DMS153 (cell line): ENCODE measurements at places on chromosomes 16 and 17.
A peak's percentile ranks its signal among the peaks of the same experiment; 100 is the strongest.

GRCh38 chr17:77645072-77646045, 313.1 kb upstream of the TNRC6C start:
- no peak for DNase-seq

- DNase-seq, result no peak
Measured at GRCh38 chr17:2022647-2023240, 2.4 kb downstream of the RTN4RL1 start.

GRCh38 chr17:79081571-79082276, 7.1 kb downstream of the ENGASE start:
- no peak for DNase-seq

GRCh38 chr17:74297941-74298340, 23.9 kb downstream of the DNAI2 start:
- no peak for DNase-seq

- DNase-seq, result no peak
Measured at GRCh38 chr16:88349903-88350900, 32.6 kb upstream of the ZNF469 start.

- peak; percentile 77 for DNase-seq
Measured at GRCh38 chr17:28854457-28855335, at the start of gene ERAL1. Gene ERAL1, plus strand, starts transcription at chr17:28855016. Its CDS starts 19 bp downstream, at chr17:28855035.

DNA sequence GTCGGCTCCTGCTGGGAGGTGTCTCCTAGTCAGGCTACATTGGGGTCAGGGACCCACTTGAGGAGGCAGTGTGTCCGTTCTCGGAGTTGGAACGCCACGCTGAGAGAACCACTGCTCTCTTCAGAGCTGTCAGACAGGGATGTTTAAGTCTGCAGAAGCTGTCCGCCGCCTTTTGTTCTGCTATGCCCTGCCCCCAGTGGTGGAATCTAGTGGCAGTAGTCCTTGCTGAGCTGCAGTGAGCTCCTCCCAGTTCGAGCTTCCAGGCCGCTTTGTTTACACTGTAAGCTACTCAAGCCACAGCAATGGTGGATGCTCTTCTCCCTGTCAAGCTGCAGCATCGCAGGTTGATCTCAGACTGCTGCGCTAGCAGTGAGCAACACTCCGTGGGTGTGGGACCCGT, 36.0 kb downstream of the ITFG1 start:
- DNase-seq, result no peak

DNA sequence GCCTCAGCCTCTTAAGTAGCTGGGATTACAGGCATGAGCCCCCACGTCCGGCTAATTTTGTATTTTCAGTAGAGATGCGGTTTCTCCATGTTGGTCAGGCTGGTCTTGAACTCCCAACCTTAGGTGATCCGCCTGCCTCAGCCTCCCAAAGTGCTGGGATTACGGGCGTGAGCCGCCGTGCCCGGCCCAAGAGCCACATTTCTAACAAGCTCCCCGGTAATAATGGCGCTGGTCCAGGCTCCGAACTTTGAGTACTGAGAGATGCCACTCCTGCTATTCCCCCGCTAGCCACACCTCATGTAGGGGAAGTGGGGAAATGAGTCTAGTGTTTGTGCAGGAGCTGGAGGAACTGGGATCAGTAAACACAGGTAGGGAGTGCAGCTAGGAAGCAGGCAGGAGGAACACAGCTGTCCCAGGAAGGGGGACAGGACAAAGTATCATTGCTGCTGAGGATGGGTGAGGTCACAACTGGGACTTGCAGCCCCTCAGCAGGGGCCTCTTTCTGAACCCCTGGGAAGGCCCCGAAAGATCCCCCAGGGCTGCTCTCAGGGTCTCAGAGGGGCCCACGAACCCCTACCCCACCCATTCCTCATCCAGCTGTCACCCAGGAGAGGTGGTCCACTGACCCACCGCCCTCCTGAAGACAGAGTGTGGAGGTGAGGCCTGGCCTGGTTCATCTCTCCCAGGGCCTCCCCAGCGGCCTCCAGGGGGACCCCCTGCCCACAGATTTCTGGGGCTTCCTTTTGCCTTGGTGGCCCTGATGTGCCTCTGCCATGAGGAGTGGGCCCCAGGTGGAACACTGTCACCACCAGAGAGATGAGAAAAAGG, 3.7 kb upstream of the KREMEN2 start:
- no peak for DNase-seq

DNA sequence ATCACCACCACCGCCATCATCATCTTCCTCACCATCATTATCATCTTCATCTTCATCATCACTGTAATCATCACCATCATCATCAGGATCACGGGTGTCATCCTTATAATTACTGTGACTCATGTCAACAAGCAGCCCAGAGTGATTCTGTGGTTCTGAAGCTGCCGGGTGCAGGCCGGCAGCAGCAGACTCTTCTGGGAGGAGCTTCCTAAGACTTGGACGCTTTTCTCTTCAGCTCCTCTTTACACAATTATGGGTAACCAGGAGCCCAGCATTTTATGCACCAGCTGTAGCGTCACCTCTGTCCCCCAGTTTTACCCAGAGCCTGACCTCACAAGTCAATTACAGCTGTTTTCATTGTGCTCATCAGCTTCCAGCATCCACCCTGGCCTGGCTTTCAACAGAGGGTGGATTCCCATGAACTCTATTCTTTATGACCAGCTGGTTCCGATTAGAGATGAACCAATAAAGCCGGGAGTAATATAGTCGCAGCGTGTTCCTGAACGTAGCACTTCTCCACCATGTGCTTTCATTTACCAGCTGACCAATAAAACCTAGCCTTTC, 275.8 kb downstream of the FOXL1 start:
- DNase-seq, result no peak

DNA sequence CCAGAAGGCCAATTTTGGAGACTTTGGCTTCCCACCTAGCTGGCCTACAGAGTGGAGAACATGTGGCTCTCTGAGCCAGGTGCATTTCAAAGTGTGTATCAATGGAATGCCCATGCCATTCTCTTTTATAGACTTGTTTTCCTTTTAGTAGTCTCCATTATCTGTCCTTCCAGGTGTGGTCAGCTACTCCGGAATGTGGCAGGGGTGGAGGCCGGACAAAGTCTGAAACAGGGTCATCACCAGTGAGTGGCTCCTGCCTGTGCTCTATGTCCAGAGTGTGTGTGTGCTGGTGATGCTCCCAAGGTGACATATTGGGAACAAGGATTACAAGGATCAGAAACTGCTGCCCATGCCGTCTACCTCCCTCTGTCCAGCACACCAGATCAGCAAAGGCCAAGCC, 3.8 kb upstream of the TMEM220 start:
- DNase-seq, result no peak

DNA sequence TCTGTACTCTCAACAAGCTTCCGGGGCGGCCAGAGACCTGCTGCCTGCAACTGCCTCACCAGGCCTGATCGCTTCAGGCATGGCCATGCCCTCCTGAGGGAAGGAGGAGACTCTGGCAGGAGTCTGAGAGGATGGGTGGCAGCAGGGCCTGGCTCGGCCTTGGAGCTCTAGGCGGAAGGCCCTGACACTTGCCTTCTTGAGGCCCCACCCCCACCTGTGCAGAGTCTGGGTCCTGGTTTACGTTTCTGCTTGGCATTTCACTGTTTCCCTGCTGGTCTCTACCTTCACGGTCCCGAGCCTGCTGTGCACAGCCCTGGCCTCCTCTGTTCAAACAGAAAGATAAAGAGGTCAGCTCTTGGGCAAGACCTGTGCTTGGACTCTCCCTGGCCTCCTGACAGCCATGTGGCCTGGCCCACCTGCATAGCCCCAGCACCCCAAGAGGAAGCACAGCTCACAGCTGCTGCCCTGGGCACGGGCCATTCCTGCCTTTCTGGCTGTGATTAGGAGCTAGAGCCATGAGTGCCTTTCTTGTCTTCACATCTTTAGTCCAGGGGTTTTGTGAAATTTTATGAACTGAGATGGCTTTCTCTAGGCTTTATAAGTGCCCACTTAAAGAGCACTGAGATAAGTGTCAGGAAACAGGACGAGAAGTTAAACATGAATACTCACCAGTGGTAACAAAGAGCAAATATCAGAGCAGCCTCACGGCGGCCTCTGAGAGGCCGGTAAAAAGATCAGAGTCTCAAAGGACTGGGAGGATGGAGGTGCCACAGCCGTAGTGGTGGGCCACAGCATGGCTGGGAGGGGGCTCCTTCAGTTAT, 25.6 kb upstream of the MTSS2 start:
- no peak for DNase-seq

- no peak for DNase-seq
Measured at GRCh38 chr17:3770466-3770865, 30.5 kb downstream of the ITGAE start.

DNA sequence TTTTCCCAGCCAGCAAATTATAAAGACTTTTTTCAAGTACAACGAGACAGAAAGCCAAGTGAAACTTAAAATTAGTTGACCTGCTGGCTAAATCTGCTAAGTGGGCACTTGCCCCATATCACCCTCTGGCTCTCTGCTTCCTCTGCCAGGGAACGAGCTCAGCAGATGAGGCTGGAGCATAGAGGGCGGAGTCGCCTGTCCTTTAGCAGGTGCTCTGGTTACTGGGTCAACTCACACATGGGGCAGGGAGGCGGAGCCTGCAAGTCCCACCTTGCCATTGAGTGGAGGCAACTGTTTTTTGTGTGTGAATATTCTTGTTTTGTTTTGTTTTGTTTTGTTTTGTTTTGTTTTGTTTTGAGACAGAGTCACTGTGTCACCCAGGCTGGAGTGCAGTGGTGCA, 62.5 kb downstream of the EMP2 start:
- no peak for DNase-seq

DNA sequence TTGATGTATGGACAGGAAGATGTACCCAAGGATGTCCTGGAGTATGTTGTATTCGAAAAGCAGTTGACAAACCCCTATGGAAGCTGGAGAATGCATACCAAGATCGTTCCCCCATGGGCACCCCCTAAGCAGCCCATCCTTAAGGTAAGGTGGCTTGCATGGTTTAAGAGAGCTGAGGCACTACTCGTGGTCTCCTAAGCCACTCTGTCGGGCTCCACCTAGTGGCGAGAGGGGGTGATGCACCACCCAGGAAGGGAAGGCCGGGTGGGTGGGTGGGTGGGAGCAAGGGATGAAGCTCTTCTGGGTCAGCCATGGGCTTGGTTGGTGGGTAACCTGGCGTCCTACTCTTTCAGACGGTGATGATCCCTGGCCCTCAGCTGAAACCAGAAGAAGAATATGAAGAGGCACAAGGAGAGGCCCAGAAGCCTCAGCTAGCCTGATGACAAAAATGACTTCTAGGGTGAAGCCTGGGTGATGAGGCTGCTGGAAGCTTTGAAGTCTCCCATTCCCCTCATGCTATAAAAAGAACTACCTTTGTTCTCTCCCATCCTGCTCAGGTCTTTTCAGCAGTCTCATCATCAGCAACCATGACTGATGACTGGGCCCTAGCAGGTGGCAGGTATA, 21.5 kb downstream of the GPR179 start:
- peak; percentile 1 for DNase-seq

GRCh38 chr16:1503110-1503955, 10.2 kb downstream of the TELO2 start:
- DNase-seq, result no peak

GRCh38 chr16:35908942-35909341, 2449.5 kb downstream of the TP53TG3F start:
- no peak for DNase-seq

DNA sequence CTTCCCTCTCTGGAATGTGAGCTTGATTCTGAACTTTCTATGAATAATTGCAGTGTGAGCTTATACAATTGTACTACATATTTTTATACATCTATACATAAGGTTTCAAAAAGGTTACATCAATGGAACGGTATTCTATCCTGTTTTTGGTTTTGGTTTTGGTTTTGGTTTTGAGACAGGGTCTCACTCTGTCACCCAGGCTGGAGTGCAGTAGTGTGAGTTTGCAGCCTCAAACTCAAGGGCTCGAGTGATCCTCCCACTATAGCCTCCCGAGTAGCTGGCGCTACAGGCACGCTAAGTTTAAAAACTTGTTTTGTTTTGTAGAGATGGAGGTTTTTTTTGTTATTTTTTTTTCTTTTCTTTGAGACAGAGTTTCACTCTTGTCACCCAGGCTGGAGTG, 1.1 kb downstream of the CTRB1 start:
- no peak for DNase-seq

DNA sequence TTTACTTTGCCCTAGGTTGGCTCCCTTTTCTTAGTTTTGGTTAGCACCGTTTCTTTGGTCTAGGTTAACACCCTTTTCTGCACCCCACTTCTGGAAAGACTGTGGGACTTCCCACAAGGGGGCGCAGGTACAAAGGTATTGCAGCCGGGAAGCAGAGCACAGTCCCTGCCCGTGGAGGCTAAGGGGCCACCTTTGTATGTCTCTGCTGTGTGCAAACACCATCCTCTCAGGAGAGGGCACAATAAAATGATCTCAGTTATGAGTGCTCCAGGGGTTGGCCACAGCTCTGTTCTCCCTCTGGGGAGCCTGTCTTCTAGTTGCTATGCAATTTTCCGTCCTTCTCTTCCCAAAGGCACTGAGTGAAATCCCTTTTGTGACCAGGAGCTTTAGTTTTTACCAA, 28.4 kb upstream of the TMC5 start:
- peak; percentile 85 for DNase-seq

DNA sequence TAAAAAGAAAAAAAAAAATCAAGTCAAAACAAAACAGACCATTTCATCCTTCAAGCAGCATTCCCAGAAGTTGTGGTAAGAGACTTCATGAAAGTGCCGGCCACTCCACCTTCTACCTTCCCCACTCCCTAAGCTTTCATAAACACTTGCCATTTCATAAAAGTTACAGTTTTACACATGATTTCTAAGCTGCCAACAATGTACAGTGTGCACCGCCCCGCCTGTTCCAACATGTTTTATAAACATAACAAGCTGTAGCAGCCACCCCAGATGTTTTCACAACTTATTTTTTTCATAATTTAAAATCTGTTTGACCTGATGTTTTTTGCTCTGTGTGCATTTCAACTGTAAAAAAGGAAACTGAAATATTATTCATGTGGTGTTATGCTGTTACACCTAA, 608.1 kb downstream of the TOX3 start:
- no peak for DNase-seq

DNA sequence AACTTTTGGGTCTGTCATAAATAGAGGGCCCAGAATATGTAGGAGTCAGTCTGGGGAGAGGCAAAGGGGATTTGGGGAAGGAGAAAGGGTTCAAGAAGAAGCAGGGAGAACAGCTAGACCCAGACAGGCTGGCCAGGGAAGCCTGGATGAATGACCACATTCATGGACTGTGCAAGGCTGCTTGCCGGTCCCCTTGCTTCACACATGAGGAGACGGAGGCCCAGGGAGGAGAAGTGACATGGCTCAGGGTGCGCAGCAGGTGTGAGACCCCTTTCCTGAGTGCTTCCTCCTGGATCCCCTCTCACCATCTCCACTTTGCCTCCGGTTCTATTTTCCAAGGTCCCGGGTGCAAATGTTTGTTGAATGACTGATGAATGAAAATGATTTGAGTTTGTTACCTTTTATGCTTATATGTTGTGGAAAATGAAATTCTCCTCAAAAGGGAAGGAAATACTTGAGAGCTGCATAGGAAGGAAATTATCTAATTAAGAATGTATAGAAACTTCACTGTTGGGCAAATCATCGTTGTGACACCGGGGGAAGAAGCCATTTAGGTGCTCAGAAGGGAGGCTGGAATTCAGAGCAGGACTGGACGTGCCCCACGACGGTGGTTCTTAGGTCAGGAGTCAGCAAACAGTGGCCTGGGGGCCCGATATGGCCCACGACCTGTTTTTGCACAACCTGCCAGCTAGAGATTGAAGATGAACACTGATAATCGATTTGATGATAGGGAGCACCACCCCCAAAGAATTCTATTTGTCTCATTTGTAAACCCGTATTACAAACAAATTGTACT, 559 bp downstream of the ITGAM start:
- no peak for DNase-seq
